Activated T-cell treated with anti-CD3 and anti-CD28 coated beads for 24 hours (primary cell): ENCODE measurements at places on chromosomes 1 and 21.

DNA sequence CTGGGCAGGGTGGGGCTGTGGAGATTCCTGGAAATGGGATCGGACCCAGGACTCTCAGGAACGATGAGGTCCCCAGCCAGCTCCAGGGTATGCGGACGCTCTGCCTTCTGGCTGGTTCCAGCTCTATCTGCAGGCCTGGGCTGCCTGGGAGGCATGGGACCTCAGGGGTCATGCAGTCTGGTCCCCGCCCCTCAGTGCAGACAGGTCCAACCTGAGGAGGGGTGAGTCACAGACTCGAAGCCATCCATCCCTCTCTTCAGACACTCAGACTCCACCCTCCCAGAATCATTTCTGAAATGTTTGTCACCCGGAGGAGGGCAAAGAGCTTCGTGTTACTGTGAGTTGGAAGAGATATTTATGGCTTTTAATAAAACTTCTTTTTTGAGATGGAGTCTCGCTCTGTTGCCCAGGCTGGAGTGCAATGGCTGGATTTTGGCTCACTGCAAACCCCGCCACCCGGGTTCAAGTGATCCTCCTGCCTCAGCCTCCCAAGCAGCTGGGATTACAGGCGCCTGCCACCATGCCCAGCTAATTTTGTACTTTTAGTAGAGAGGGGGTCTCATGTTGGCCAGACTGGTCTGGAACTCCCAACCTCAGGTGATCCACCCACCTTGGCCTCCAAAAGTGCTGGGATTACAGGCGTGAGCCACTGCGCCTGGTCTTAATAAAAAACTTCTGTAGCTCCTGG lies 5.9 kb upstream of the MYOM3 start:
- DNase-seq, result no peak

DNA sequence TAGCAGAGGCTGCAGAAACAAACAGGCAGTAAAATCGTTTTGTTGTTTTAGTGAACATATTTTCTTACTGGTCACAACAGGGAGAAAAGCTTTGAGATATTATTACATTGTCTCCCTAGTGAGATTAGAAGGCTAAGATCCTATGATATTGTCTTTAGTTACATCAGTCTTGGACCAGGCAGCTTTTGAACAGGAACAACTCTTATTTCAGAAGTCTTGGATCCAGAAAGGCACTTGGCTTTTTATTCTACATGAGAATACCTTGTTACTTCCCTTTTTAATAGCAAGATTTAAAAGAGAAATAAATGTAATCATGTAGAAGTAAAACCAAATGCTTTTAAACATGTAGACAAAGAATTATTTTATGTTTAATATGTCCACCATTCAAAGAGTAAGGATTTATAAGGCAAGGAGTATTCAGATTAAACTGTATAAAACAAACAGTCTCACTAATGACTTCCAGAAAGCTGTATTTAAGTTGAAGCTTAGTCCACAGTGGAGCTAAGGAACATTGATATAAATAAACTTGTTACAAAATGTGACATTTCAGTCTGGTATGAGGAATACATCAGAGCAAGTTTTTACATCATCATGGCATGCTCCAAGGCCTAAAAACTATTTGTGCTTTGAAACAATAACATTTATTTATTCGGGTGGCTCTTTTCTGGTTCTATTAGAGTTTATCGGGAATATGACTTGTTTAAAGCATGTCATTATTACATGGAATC lies 72.2 kb downstream of the PHTF1 start:
- no peak for DNase-seq

DNA sequence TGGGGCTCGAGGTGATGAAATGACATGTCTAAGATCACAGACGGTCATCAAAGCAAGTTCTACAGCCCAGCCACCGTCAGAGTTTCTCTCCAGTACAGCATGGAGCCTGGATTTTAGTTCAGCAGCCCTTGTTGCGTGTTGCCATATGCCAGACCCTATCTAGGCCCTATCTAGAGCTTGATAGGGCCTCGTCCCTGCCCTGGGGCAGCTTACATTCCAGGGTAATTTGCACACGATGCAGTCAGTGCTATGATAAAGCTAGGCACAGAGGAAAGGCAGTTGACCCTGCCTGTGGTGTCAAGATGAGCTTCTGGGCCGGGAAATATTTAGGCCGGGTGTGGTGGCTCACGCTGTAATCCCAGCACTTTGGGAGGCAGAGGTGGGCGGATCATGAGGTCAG lies 18.9 kb downstream of the ETV3L start:
- no peak for DNase-seq

DNA sequence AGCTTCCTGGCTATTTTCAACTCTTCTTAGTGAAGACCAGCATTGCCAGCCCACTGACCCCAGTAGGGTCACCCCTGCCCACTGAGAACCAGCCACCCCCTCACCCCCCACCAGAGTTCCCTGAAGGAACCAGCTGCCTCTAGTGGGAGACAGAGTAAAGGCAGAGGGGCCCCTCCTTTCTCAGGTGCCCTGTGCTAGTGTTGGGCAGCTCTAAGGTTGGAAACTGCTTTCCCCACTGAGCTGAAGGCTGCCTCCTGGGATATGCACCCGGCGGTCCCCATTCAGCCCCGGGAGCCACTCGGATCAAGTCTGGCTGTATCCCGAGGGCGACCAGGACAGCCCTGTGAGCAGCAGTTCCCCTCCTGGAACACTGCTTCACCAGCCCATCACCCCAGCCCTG lies 111.0 kb downstream of the PGBD5 start:
- no peak for DNase-seq

GRCh38 chr1:202085682-202086373 lies 36.9 kb upstream of the GPR37L1 start:
- no peak for DNase-seq

DNA sequence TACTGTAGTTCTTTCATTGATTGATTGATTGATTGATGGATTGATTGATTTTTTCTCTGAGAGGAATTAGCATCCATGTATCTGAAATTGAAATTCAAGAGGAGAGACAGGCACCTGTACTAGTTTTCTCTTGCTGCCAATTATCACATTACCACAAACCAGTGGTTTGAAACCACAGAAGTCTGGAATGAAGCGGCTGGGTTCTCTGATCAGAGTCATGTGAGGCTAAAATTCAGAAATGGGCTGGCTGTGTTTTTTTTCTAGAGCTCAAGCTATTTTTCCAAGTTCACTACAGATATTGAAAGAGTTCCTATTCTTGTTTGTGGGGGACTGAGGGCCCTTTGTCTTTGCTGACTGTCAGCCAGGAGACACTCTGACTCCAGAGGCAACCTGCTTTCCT lies 10.0 kb downstream of the NBPF3 start:
- DNase-seq, result no peak

DNA sequence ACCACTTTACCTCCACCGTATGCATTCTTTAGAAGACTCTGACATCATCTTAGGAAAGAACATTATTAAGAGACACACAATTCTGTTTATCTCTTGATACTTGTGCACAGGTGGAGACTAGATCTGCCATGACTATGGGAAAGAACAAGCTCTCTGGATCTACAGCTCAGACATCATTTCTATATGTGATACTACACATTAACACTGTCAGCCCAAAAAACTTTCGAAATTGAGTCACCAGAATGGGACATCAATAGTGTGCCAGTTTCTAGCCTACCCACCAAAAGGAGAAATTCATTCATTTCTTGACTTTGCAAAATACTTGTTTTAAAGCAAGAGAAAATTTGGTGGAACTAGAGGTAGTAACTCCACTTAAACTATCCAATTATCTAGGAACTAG lies 6.0 kb upstream of the EVI5 start:
- no peak for DNase-seq

DNA sequence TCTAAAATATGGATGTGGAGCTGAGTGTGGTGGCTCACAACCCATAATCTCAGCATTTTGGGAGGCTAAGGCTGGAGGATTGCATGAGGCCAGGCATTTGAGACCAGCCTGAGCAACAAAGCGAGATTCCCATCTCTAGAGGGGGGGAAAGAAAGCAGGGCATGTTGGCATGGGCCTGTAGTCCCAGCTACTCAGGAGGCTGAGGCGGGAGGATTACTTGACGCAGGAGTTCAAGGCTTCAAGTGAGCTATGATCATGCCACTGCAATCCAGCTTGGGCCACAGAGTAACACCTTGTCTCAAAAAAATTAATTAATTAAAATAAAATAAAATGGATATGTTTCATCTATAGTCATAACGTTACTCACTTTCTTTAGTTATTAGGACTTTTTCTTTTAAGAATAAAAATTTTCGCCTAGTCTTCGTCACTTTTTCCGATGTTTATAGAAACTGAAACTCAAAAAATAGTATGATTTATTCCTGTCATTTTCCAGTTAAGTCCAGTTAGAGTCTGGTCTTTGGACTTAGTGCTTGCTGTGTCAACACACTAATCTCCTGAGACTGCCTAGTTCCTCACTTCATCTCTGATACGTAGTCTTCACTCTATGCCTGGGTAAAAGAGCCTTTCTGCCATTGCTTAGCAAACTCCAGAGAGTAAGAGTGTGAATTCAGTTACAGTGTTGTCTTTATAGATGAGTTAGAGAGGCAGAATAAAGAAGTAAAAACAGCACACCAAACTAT lies 28.0 kb downstream of the IARS2 start:
- no peak for DNase-seq

GRCh38 chr1:170318736-170319135 lies 173.0 kb downstream of the NTMT2 start:
- no peak for DNase-seq

- DNase-seq, result no peak
Observed at GRCh38 chr1:203306965-203307541, 1.7 kb downstream of the BTG2 start.

DNA sequence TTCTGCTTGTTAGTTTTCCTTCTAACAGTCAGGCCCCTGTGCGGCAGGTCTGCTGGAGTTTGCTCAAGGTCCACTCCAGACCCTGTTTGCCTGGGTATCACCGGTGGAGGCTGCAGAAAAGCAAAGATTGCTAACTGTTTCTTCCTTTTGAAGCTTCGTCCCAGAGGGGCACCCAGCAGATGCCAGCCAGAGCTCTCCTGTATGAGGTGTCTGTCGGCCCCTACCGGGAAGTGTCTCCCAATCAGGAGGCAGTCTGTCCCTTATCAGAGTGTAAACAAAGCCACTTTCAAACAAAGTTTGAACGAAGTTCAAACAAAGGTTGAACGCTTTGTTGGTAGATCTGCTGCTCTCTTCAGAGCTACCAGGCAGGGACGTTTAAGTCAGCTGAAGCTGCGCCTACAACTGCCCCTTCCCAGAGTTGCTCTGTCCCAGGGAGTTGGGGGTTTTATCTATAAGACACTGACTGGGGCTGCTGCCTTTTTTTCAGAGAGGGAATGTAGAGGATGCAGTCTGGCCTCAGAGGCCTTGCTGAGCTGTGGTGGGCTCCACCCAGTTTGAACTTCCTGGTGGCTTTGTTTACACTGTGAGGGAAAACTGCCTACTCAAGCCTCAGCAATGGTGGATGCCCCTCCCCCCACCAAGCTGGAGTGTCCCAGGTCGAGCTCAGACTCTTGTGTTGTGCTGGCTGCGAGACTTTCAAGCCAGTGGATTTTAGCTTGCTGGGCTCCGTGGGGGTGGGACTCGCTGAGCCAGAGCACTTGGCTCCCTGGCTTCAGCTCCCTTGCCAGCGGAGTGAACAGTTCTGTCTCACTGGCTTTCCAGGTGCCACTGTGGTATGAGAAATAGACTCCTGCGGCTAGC lies 401.8 kb downstream of the SRGAP2C start:
- DNase-seq, result no peak

DNA sequence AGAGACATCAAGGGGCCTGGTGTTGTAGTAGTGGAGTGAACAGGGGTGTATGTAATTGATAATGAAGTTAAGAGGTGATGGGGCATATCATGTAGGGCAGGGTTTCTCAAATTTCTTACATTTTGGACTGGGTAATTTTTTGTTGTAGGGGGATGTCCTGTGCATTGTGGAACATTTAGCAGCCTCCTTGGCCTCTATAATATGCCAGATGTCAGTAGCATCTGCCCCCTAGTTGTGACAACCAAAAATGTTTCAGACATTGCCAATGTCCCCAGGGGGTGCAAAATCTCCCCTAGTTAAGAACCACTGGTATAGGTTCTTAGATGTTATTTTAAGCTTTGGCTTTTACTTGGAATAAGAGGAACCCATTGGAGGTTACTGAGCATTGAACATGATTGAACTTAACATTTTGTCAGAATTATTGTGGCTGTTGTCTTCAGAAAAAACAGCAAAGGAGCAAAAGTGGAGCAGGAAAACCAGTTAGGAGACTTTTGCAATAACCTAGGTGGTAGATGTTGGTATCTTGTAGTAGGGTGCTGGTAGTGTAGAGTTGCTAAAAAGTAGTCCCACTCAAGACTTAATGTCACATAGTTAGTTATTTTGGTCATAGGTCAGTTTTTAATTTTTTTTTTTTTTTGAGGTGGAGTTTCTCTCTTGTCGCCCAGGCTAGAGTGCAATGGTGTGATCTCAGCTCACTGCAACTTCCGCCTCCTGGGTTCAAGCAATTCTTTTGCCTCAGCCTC lies 6.2 kb downstream of the ZNF326 start:
- DNase-seq, result no peak

DNA sequence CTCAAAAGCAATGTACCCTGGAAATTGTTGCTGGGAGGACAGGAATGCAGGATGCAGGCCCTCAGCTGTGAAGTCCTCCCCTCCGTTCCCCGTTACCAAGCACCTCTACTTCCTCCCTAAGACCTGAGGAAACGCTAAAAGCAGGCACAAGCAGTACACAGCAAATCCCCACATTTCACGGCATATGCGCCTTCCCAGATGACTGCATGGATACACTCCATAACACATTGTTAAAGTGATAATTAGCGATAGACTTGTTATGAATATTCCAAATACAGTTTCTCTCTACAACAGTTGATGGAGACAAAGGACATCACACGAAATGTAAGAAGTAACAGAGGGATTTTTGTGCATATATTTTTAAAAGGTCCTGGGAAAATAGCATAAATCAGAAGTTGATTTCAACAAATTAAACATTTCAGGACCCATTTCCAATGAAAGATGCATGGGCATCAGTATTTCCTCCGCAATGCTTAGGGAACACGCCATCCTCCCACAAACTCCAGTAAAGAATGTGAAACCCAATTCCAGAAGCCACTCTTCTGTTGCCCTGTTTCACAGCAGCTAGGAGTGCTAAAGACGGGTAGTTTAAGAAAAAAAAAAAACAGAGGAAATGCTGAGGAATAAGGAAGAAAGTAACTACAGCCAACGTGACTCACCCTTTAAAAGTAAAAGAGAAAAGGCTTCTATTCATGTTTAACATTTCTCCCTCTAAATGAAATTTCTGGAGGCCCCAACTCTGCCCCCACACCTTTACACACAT lies 75.5 kb downstream of the HIVEP3 start:
- no peak for DNase-seq

DNA sequence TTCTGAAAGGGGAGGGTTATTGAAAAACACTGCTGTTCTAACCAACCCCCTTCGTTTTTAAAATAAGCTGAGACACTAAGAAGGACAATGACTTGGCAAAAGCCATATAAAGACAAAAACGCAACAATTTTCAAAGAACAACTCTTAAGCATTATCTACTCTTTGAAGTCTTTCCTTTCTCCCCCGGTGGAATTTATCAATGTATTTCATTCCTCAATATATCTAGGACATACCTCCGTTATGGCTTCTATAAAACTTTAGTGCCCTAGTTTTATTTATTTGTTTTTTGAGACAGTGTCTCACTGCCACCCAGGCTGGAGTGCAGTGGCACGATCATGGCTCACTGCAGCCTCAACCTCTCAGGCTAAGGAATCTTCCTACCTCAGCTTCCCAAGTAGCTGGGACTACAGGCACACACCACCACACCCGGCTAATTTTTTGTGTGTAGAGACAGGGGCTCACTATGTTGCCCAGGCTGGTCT lies 3.2 kb downstream of the NRDC start:
- no peak for DNase-seq

GRCh38 chr1:117093091-117093534 lies 28.4 kb downstream of the TRIM45 start:
- DNase-seq, result no peak

GRCh38 chr1:220803401-220804201 lies 16.9 kb downstream of the MTARC1 start:
- no peak for DNase-seq

GRCh38 chr1:8047686-8048445 lies 21.8 kb upstream of the ERRFI1 start:
- no peak for DNase-seq
